Urothelium cell line (cell line): ENCODE measurements at places on chromosomes 6 and 20.

DNA sequence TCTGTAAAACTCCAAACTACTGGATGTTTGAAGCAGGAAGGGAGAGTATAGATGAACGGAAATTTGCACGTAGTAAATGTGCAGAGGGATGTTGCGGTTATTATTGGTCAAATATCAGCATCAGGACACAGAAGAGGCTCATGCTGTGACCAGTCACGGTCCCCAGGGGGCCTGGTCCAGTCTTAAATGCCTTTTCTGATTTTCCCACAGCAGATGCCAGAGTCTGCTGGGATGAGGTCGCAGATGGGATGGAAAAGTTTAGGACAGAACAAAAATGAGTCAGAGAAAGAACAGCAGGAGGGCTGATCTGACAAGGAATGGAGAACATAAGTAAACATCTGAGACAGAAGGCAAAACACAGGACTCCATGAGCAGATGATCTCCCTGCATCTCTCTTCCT lies 11.7 kb upstream of the SIRPG start:
- no peak for DNase-seq

GRCh38 chr6:159833556-159833955 lies 33.5 kb downstream of the PNLDC1 start:
- no peak for DNase-seq

GRCh38 chr6:162706232-162706631 lies 21.3 kb downstream of the PRKN start:
- no peak for DNase-seq

DNA sequence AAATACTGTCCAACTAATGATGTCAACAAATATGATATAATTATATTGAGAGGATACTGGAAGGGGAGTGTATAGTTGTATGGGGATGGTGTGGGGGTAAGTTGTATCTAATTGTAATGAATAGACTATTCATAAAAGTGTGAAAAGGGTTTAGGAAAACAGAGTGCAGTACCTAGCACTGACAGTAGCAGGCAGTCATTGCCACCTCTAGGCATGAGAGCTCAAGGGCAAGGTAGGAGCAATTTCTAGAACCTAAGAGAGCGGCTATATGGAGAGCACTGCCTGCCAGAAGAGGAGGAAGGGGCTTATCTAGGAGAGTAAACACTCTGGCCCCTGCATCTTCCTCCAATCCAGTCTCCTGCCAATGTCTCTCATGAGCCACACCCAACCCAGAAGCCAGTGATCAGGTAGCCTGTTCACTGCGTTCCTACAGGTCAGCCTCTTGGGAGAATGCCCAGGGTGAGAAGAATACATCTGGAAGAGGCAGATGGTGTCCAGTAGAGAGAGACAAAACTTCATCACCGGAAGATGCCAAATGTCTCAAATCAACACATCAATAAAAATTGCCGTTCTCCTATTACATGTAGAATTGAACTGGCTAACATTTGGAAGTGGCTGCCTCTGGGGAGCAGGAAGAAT lies 200.0 kb downstream of the LY86 start:
- DNase-seq: no peak

DNA sequence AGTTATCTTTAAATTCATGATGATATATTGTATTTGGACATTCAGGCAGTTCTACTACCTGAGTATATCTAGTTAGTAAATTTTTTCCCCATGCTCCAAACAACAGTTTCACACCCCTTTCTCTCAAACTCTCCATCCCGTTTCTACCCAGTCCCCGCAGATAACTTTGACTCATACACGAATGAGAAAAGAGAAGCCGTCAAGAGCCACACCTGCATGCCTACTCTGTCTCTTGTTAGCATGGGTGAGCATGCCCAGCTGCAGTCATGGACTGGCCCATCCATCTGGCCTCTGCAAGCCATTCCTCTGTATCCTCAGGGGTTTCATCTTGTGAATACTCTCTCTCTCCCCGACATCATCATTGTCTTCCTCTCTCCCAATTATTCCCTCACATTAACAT lies 41.5 kb downstream of the MYB start:
- no peak for DNase-seq

DNA sequence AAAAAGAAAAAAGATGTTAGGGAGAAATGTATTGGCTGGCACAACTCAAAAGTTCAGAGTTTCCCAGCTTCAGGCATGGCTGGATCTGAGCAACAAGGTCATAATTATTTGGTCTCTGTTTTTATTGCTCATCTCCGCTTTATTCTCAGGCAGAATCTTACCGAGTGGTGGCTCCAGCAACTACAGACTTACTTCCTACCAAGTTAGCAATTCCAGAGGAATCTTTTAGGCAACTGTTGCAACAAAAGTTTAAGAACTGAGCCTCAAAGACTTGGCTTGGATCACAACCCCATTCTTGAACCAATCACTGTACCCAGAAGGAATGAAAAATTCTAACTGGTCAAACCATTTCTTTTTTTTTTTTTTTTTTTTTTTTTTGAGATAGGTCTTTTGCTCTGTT lies 35.5 kb upstream of the NCOA3 start:
- DNase-seq: no peak

- DNase-seq: peak; percentile 95
Observed at GRCh38 chr20:52191132-52191915, at the start of gene ZFP64. Gene ZFP64 (minus strand): TSS chr20:52191779. CDS start chr20:52191636, 143 bp downstream.

DNA sequence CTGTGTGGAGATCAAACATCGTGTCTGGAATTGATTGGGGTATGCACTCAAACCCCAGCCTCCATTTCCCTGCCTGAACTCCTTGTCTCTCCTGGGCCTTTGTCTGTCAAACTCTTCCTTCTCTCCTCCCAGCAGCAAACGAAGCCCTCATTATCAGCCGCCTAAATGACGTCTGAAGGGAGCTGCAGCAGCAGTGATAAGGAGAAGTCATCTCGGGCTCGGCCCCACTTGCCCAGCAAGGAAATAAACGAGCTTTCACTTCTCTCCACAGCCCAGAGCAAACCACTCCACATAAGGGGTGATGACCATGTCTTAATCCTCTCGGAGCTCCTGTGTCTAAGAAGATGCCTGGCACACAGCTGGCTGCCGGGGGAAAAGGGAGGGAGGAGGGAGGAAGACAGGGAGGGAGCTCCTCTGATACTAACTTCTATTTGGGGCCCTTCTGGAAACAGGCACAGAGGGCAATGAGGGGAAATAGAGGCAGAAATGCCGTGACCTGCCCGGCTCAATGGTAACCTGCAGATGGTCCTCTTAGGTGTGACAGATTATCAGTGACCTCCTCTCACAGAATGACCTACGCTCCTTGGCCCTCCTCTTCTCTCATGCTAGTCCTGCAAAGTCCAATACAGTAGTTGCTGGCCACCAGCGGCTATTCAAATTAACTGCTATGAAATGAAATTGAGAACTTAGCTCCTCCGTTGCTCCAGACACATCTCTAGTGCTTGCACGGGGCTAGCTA lies 100.4 kb downstream of the PXDC1 start:
- no peak for DNase-seq

- no peak for DNase-seq
Observed at GRCh38 chr6:43092635-43093034, 16.5 kb downstream of the PTK7 start.

DNA sequence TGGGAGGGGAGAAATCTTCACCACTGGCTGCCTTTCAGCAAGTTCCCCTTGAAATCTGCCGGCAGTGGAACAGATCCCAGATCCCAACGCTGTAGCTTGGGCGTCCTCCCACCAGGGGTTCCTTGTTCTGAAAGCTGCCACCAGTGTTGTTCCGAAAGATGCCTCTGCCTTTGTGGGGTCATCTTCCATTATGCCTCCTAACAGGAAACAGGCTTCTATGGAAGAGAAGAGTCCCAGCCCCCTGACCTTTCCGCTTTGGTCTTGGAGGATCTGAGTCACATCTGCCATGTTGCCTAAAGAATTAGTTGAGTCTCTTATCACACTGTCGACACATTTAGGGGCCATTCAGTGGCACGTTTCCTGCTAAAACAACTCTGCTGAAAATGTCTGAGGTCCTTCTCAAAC lies 57.5 kb upstream of the NFATC2 start:
- no peak for DNase-seq

- DNase-seq: no peak
Observed at GRCh38 chr6:40520084-40520483, 67.1 kb downstream of the LRFN2 start.

GRCh38 chr20:61449916-61450315 lies 197.9 kb downstream of the CDH4 start:
- no peak for DNase-seq

DNA sequence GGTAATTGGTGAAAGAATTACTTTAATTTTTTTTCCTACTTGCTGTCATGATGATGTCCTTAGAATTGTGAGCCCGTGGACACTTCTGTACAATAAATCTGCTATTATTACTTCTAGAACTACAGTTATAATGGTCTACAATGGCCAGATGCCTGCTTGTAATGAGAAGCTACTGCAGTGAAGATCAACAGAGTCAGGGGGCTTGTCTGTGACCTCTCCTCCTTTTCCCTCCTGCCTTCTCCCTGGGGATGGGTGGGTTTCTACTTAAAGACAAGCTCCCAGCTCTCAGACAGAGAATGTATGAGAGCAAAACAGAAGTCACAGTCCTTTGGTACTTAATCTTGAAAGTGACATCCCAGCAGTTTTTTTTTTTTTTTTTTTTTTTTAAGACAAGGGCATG lies 13.2 kb upstream of the PANK2 start:
- no peak for DNase-seq

- no peak for DNase-seq
Observed at GRCh38 chr20:18822832-18823231, 9.2 kb downstream of the SCP2D1 start.

GRCh38 chr20:36507746-36508145 lies 33.6 kb upstream of the MYL9 start:
- DNase-seq: no peak

DNA sequence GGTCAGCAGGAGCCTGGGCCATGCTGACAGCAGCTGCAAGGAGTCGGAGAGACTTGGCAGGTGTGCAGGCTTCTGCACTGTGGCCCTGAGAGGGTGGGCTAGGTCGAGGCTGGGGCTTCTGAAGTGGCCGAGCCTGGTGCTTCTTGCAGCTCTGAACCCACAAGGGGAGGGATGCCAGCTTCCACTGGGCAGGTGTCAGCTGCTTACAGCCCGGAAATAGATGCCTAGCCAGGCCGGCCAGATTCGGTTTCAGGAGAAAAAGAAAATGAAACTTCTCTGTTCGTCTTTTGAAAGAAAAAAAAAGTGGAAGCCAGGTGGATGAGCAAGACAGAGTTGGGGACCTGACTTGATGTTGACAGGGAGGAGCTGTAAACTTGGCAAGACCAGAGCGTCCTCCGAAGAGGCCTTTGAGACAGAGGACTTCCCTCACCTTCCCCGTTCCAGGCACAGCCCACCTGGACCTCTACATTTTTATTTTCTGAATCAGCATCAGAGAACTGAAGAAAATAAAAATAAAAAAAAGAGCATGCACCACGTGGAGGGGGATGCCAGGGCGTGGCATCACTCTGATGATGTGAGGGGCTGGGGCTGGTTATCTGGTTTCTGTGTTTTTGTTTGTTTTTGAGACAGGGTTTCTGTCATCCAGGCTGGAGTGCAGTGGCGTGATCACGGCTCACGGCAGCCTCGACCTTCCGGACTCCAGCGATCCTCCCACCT lies at the start of gene ZBP1:
Gene ZBP1 (minus strand): TSS at position 153 of the 717 bp plus-strand sequence. CDS start 131 bp downstream, at position 22.
- no peak for DNase-seq

- DNase-seq: no peak
Observed at GRCh38 chr6:11766043-11766442, 12.6 kb downstream of the ADTRP start.

- no peak for DNase-seq
Observed at GRCh38 chr20:5433352-5433751, 116.6 kb upstream of the PROKR2 start.

GRCh38 chr6:132651062-132651461 lies 7.9 kb downstream of the TAAR1 start:
- DNase-seq: no peak

- DNase-seq: no peak
Observed at GRCh38 chr6:167127785-167128531, 5.1 kb downstream of the CCR6 start.

DNA sequence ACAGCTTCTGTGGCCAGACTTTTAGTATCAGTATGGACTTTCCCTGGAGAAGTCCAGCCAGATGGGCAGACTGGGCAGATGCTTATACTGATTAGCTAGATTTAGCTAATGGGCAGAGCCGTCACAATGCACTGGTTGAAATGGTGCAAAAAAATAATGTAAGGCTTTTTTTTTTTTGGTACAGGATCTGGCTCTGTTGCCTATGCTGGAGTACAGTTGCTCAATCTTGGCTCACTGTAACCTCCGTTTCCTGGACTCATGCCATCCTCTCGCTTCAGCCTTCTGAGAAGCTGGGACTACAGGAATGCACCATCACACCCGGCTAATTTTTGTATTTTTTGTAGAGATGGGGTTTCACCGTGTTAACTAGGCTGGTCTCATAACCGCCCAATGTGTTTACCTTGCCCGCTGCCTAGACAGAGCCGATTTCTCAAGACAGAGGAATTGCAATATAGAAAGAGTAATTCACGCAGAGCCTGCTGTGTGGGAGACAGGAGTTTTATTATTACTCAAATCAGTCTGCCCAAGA lies 16.4 kb upstream of the KIFC1 start:
- no peak for DNase-seq

DNA sequence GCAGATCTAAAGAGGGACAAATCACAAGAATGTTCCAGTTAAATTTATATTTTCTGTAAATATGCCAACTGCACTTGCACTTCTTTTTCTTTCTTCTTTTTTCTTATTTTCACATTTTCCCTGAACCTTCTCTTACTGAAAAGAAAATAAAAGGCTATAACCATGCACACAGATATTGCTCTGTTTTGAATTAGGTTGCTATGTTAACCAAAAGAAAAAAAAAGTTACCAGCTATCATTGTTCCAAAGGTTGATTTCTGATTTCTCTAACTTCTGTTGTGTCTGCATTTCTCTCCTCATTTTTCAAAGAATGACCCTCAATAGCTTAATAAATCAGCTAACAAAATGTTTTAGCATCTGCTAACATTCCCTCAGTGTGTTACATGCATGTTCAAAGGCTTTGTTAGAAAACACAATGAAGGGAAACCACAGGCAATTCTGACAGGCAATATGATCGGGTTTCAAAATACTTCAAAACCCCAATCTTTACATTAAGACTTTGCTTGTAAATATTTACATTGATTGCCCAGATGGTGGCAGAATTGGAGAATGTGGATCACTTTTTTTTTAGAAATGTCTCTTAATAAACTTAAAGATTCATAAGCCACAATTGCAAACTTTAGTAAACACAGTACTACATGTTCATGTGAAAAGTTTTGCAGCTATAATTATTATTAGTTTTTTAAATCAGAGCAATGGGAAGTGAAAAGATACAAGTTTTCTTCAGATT lies 928.3 kb upstream of the FLRT3 start:
- DNase-seq: no peak

GRCh38 chr6:150539111-150539510 lies 60.6 kb upstream of the PLEKHG1 start:
- DNase-seq: no peak
